ENCODE measurements at places on chromosomes 5 and 9.

- no peak for DNase-seq
Measured at GRCh38 chr5:169263591-169263990, 37.3 kb downstream of the SLIT3 start.

GRCh38 chr5:74409166-74409706, 231.3 kb downstream of the ENC1 start:
- DNase-seq: no peak

DNA sequence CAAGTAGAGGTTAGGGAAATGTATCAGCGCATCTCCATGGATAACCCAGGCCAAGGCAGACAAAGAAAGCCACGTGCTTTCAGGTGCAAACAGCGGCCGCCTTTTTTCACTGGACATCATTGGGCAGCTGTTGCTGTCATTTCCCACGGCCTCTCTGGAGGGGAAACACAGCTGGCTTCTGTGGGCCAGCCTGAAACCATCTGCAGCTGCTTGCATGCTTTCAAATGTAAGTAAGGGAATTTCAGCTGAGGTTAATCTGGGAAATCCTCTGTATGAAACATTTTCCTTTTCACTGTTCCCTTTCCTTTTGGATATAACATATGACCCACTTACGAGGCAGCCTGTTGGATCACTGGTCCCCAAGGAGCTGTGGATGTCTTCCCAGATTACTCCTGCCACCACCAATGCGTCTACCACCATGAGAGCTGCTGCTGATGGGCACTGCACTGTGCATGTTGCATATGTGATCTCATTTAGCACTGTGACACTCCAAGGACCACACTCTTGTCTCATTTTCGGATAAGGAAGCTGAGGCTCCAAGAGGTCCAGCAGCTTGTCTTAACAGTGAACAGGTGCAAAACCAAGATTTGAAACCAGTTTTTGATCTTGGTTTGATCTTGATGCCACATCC, 106.3 kb downstream of the C9orf152 start:
- DNase-seq: no peak

DNA sequence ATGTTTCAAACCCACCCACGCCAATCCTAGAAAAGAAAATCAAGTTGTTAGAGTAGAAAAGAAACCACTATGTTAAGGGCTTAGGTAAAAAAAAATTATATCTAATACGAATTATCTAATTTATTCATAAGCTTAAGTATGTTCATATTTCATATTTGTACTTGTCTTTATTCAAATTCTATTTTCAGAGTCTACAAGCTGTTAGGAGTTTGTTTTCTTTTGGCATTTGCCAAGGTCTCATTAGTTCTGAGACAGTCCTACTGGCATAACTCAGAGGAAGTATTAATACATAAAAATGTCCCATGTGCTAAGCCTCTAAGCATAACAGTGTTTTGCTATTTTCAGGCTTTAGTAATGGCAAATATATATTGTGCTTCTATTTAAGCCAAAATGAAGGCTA, 57.6 kb downstream of the STARD4 start:
- DNase-seq: no peak

DNA sequence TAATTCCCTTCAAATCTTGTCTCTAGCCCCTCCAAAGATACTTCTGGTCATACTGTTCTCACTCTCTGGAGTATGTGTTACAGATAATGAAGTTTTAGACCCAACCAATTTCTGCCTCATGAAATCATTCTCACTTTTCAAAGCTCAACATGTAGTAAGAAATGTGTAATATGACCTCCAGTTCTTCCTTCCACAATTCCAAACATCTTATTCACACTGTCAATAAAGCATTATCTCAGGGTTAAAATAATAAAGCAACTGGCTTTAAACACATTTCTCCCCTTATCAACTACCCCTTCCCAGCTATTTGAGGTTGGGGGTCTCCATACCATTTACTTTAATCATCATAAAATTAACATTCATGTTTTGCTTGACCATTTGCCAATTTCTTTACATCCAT, 654.1 kb downstream of the RAB3C start:
- DNase-seq: no peak

- no peak for DNase-seq
Measured at GRCh38 chr5:90483206-90483605, 8.5 kb downstream of the POLR3G start.

- no peak for DNase-seq
Measured at GRCh38 chr9:20898885-20899554, 132.4 kb downstream of the HACD4 start.

- DNase-seq: no peak
Measured at GRCh38 chr5:83711982-83712601, 8.6 kb downstream of the HAPLN1 start.

DNA sequence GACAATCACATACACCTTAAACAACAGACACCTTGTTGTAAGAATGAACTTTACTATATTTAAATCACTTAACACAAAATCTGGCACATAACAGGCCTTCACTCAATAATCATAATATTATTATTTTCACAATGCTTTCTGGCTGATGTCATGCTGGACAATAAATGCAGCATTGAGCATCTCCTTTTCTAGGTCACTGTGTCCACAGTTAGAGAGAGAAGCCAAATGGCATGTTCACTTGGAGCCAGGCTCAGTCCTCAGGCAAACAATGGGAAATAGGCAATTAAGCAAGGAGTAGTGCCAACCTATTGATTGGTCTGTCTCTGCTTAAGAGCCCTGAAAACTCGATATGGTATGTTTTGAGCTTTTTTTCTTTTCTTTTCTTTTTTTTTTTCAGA, 50.6 kb upstream of the KLF4 start:
- no peak for DNase-seq

DNA sequence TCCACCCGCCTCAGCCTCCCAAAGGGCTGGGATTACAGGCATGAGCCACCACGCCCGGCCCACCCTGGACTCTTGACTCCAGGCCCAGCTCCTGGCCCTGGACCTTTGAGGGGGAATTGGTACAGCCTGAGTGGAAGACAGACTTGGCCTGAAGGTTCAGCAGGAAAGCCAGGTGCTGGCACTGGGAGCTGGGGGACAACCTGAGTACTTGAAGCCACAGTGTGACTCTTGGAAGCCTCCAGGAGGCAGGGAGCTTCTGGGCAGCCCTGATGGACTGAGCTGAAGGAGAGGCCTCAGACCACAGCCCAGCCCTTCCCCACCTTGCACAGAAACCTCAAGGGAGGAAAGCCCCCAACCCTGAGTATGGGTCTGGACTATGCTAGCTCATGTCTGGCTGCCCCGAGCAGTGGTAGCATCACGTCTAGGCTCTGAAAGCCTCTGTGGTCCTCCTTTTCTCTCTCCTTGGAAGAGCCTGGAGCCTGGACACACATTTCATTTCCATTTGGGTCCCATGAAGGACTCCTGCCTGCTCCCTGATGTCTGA, 54.1 kb downstream of the RASGEF1C start:
- no peak for DNase-seq

GRCh38 chr9:98521141-98521540, 187.6 kb downstream of the GABBR2 start:
- DNase-seq: no peak

GRCh38 chr5:181054138-181054537, 14.1 kb downstream of the BTNL9 start:
- no peak for DNase-seq

DNA sequence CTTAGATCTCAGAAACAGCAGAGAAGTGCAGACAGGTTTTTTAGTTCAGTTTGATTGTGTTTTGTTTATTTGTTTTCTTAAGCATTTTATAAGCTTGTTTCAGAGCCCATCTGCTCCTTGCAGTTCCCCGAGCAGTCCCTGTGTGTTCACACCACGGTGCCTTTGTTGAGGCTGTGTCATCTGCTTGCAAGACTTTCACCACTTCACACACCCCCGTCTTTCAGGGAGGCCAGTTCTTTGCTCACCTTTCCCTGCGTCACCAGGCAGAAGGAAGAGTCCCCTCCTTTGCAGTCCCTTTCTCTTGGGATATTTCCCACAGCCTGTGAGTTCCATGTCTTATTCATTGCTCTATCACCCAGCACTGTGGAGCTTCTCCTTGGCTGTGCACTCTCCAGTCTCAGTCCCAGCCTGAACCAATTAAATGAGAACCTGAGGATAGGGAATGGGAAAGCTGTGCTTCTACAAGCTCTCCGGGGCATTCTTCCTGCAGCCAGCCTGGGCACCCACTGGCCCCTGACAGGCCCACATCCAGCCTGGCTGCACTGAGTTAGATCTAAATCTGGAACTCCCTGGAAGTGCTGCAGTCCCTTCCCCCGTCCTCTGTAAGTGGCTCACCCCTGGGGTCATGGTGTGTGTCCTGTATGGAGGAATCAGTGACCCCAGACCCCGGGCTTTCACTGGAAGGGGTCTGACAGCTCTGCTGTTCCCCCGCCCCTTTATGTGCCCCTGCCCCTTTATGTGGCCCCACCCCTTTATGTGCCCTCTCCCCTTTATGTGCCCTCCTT, 5.5 kb downstream of the MVB12B start:
- no peak for DNase-seq

DNA sequence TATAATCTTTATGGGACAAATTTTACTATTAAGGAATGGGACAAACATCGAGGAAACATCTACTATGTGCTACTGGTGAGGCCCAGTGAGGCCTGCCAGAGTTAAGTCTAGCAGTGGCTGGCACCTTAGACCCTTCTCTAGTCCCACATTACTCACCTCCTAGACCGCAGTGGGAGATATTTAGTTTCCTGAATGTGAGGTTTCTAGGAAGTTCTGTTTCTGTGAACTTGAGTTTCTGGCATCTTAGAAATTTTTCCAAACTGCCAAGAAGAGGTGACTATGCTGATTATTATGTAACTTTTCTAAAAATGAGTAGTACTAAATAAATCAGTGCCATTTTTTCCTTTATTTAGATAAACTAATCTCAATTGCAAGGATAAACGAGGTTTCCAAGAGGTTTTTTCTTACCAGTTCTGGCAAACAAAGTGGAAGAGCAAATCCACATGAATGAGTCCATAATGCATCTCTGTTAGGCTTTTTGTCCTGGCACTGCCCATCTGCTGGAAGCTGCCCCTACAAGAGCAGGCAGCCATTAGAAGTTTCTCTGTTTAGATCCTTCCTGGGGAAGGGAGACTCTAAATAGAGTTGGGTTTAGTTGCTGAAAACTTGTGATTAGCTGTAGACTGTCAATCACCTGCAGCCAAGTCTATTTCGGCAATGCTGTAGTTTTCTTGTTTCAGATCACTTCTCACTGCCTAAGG, 348.7 kb downstream of the MAN2A1 start:
- no peak for DNase-seq

GRCh38 chr5:140951636-140952035, 14.6 kb upstream of the PCDHAC2 start:
- no peak for DNase-seq

DNA sequence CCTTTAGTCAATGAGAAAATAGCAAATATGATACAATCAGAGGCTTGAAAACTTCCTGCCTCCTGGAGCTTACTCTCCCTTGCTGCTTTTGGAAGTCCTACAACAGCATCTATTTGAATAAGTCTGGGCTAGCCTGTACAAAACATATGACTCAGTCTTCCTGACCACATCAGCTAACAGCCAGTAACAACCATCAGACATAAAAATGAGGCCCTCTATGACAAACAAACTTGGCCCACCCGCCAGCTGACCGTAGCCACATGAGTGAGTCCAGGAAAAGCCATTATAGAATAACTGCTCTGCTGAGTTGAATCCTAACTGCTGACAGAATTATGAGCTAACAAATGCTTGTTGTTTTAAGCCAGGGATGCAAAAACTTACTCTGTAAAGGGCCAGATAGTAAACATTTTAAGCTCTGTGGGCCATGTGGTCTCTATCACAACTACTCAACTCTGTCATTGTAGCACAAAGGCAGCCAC, 347.6 kb downstream of the PTPRD start:
- no peak for DNase-seq

DNA sequence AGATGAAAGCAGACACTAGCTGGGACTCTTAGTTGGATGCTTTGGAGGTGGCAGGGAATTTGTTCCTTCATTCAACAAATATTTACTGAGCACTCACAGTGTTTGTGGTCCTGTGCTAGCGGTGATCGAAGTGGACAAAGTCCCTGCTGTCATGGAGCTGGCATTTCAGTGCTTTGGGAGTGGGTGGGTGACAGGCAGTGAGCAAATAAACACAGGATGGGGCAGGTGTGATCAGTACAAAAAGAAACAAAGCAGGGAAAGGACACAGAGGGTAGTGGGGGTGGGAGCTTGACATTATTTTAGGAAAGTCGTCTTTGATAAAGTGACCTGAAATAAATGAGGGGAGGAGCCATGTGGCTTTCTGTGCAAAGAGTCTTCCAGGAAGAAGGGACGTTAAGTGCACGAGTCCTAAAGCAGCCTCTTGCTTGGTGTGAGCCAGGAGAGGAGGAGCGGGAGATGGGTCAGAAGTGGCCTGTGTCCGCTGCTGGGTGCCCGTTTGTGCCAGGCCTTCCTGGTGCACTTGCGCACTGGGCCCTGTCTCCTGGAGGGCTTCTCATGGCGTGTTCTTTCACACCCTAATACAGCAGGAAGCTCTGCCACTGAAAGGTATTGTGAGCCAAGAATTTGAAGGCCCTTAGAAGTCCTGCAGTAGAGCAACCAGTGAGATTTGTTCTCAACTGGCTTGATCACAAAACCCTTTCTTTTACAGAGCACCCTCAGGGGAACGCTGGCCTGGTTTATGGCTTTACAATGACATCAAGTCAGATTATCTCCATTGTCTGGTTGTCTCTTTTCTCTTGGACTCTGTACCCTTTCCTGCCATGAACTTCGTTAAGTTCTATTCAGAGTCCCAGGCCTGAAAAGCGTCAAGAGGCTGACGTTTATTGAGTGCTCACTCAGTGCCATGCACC, 14.8 kb downstream of the NDST1 start:
- DNase-seq: no peak

DNA sequence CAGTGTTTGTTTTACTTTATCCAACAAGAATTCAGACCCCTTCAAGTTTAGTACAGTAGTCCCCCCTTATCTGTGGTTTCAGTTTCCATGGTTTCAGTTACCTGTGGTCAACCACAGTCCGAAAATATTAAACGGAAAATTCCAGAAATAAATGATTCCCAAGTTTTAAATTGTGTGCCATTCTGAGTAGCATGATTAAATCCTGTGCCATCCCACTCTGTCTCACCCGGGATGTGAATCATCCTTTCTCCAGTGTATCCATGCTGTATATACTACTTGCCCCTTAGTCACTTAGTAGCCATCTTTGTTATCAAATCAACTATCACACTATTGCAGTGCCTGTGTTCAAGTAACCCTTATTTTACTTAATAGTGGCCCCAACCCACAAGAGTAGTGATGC, 153.8 kb upstream of the RASA1 start:
- DNase-seq: no peak

GRCh38 chr5:91098541-91098940, 284.6 kb downstream of the ARRDC3 start:
- DNase-seq: no peak

GRCh38 chr9:1918108-1918507, 97.0 kb upstream of the SMARCA2 start:
- DNase-seq: no peak

GRCh38 chr9:5441043-5441442, 3.3 kb upstream of the PLGRKT start:
- DNase-seq: no peak

DNA sequence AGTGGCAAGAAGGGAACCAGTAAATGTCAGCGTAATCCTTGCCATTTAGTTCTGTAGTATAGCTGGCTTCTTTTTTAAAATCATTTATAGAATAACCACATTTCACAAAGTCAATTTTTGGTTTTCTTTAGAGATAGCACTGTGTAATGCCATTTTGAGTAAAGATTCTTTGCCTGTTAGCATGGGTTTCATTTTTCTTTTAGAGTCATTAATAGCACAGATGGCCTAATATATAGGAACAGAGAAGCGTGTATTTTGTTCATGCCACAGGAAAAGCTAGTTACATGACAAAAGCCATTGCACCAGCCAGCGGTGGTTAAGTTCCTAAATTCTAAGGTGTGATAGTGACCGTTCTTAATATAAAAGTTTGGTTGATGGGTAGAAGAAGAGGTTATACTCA, 1363.9 kb downstream of the MAT2B start:
- no peak for DNase-seq

GRCh38 chr5:149363936-149364335, 6.1 kb downstream of the PCYOX1L start:
- no peak for DNase-seq

Data from activated CD8-positive, alpha-beta memory T cell treated with anti-CD3 and anti-CD28 coated beads, Interleukin-2, amount 50 U/mL, for 48 hours (primary cell).